ENCODE measurements at places on chromosomes 13 and 19. TPM values are rescaled to one million over a fixed set of nuclear protein-coding genes. Genes with fewer than 3 reads are reported as not detected.
A peak's percentile ranks its signal among the peaks of the same experiment; 100 is the strongest.

GRCh38 chr19:51029718-51030117 lies 3.3 kb upstream of the KLK11 start:
- DNase-seq: no peak

- no peak for DNase-seq
Observed at GRCh38 chr13:48720621-48721020, 66.9 kb downstream of the CYSLTR2 start.

DNA sequence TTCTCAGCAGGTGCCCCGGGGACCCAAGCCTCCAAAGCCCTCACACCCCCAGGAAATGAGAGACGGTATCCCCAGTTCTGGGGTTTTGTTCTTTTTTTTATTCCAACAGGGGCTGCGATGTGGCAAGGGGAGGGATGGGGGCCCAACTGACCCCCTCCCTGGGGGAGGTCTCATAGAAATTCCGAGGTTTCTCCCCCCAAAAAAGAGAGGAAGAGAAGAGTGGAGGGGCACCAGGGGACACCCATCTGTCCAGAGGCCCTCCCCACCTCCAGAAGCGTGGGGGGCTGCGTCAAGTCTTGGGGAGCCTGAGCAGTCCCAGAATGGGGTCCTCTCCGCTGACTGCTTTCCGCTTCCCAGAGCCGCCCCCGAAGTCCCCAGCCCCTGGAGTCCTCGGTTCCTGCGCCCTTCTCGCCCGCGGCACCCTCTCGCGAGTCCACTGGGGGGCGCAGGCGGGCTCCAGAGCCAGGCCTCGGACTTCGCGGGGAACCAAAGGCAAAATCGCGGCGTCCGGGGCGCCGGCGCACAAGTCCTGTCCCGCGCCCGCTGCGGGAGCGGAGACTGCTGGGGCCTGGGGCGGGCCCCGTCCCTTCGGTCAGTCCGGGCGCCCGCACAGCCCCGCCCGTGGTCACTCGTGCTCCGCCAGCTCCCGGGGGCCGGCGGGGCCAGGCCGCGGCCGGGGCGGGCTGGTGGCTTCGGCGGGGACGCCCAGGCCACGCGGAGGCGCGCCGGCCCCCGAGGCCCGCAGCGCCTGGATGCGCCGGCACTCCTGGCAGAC lies 4.4 kb upstream of the ATP1A3 start:
- peak; percentile 49 for DNase-seq

- DNase-seq: no peak
Observed at GRCh38 chr13:45681113-45681512, 21.0 kb upstream of the CBY2 start.

GRCh38 chr13:106163426-106163825 lies 372.0 kb downstream of the EFNB2 start:
- DNase-seq: peak; percentile 19

DNA sequence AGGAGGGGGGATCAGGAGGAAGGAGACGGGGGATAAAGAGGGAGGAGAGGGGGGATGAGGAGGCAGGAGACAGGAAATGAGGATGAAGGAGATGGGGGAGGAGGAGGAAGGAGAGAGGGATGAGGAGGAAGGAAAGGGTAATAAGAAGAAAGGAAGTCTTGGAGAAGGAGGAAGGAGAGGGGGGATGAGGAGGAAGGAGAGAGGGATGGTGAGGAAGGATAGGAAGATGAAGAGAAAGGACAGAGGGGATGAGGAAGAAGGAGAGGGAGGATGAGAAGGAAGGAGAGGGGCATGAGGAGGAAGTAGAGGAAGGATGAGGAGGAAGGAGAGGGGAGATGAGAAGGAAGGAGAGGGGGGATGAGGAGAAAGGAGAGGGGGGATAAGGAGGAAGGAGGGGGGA lies 13.0 kb upstream of the VSTM2B start:
- no peak for DNase-seq

The BEST2 gene
- not detected for total RNA-seq

- DNase-seq: peak; percentile 46
Observed at GRCh38 chr19:15199661-15200552, 888 bp downstream of the NOTCH3 start.
